ENCODE measurements at places on chromosomes 6 and 20.

- DNase-seq = no peak
Measured at GRCh38 chr20:16599257-16599656, 26.0 kb upstream of the KIF16B start.

DNA sequence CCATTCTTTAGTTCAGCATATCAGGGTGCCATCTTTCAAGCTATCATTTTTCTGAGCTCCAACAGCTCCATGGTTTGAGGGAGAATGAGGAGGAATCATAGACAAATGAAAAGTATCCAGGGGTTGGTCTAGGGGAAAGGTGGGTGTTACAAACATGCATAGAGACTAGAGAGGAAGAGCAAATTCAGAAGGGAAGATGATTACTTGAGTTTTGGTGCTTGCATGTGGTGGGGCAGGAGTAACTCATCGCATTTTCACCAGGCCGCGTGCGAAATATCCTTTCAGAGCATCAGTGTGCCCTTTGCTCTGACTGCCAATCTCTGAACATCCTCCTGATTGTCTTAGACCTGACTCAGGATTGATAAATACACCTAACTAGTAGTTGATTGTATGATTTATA, 7.7 kb upstream of the BICRAL start:
- no peak for DNase-seq

DNA sequence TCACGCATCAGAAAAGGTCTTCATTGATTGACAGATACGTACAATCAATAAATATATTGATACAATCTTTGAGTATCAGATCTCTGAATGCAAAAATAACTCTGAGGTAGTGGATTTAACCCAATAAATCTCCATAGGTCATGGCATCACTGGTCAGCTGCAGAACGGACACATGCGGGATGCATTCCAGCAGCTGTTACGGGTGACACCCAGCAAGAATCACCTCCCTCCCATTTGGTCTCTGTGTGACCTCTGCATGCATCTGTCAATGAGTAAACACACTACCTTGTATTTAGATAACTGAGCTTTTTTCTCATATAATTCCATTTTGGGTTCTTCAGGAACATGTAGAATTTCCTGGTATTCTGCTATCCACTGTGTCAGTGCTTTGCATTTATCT, 285.4 kb downstream of the SYNE1 start:
- DNase-seq = no peak

GRCh38 chr6:72579865-72580264, 42.0 kb upstream of the KCNQ5 start:
- DNase-seq = no peak

DNA sequence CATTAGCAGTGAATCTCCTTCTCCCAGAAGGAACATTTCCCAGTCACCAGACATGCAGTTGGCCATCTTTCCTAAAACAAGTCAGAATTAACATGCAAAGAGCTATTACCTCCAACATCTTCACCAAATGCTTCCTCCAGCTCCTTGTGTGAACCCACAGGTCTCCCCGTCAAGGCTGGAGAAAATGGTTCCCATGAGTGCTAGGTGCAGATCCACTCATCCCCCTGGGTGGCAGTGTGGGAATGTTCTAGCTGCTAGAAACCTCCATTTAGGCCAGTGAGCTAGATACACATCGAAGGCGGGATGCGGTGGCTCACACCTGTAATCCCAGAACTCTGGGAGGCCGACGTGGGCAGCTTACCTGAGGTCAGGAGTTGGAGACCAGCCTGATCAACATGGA, 603.9 kb upstream of the SLC35B3 start:
- DNase-seq = no peak

- no peak for DNase-seq
Measured at GRCh38 chr6:139983555-139984276, 609.3 kb upstream of the CITED2 start.
